ENCODE measurements at places on chromosomes 1 and 21.

- DNase-seq = peak; percentile 43
These were observed 78.4 kb upstream of the GPR88 start for GRCh38 chr1:100459358-100460114.

DNA sequence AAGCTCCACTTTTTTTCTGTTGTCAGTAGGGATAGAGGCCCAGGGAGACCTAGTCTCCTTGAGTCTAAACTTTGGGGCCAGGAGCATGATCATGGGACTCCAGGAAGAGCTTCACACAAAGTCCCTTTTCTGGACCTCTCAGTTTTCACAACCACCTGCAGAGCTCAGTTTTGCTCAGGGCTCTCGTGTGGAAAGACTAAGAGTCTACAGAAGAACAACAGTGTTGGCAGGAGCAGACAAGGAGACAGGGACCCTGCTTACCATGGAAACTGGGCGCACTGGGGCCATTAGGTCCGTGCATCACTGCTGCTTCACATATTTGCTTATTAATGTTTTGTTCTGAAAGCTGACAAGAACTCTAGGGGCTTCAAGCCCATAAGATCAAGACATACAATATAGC lies 63.9 kb upstream of the HSD17B7 start:
- no peak for DNase-seq

DNA sequence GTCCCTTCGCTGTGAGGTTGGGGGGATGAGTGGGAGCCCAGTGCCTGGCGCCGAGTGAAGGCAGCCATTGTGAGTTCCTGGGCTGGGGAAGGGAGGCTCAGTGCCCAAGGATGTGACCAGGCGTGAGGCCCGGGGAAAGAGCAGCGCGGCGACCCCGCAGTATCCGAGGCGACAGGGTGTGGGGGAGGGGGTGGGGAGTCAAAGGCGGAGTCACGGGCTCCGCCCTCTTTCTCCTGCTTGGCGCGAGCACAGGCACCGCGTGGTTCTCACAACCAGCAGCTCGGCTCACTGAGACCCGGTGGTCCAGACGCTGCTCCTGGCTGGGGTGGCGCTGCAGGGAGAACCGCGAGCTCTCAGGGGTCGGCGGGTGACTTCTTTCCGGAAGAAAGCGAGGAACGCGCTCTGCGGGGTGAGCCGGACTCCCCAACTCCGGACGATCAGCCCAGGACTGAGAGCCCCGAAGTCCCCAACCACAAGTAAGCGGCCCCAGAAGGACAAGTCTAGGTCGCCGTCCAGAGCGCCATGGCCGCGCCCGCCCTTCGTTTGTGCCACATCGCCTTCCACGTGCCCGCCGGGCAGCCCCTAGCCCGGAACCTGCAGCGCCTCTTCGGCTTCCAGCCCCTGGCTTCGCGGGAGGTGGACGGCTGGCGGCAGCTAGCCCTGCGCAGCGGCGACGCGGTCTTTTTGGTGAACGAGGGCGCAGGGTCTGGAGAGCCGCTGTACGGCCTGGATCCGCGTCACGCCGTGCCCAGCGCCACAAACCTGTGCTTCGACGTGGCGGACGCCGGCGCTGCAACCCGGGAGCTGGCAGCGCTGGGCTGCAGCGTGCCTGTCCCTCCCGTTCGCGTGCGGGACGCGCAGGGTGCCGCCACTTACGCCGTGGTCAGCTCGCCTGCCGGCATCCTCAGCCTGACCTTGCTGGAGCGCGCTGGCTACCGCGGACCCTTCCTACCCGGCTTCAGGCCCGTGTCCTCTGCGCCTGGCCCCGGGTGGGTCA lies at the start of gene HPDL:
HPDL (plus strand) TSS at position 269 of the 997 bp plus-strand sequence; CDS start at position 523, 254 bp downstream.
- DNase-seq = peak; percentile 68

DNA sequence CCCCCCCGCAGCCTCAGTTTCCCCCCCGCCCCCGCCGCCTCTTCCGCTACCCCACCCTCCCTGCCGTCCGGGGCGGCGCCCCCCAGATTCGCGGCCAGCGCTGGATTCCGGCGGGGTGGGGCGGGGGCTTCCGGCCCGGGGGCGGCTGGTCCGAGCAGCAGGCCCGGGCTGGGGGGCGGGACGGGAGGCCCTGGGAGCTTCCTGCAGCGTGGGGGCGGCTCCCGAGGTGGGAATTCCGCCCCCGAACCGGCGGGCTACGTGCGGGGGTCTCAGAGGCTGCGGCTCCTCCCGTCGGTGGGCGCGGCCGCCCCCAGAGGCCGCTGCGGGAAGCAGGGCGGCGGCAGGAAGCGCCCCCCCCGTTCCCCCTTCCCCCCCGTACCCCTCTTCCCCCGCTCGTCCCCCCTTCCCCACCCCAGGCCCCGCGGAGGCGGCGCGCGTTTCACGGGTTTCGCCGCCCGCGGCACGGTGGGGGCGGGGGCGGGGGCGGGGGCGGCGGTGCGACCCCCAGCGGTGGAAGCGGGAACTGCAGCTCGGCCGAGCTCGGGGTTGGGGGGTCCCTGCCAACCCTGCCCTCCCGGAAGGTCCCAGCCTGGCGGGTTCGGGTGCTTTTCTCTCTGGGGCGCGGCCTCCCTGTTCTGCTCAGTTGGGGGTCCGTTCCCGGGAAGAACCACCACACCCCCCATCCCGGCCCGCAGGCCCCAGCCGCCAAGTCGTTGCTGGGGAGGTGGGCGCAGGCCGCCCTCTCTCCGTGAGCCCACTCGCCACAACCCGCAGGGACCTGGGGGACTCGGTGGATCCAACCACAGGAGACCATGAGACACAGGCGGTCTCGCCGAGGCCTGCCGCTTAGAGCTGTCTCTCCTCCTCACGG lies 76.3 kb downstream of the MORN1 start:
- DNase-seq = peak; percentile 55

GRCh38 chr1:1006305-1007159 lies 6.6 kb upstream of the HES4 start:
- no peak for DNase-seq

GRCh38 chr1:196577386-196577785 lies 30.9 kb downstream of the KCNT2 start:
- DNase-seq = no peak

GRCh38 chr1:226131639-226132038 lies 54.9 kb downstream of the ACBD3 start:
- no peak for DNase-seq

DNA sequence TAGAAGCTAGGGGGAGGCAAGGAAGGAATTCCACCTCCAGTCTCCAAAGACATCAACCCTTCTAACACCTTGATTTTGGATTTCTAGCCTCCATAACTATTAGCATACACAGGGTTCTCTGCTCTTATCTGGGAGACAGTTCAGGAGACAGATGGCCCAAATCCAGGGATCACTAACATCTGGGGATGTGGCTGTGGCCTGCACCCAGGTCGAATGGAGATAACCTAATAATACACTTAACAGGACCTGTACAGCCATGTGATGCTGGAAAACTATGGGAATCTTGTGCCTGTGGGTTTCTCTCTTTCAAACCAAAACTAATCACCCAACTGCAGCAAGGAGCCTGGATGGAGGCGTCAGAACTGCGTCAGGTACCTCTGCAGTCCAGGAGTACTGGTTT lies 47.6 kb downstream of the KIAA0319L start:
- no peak for DNase-seq

DNA sequence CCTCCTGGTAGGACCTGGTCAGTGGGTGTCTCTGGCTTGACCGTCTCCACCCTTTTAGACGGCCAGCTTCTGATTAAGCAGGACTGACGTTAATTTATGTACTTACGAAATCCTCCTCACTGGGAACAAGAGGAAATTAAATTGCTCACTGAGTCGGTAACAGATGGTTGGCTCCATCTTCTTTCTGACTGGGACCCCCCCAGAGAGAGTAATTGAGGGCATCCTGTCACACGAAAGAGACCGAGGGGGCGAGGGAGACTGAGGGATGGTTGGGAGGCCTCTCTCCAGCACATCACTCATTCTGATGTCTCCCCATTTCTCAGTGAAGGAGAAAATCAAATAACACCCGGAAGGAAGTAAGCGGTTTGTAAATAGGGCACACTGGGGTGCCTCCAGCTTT lies 104.8 kb downstream of the OMA1 start:
- DNase-seq = no peak

DNA sequence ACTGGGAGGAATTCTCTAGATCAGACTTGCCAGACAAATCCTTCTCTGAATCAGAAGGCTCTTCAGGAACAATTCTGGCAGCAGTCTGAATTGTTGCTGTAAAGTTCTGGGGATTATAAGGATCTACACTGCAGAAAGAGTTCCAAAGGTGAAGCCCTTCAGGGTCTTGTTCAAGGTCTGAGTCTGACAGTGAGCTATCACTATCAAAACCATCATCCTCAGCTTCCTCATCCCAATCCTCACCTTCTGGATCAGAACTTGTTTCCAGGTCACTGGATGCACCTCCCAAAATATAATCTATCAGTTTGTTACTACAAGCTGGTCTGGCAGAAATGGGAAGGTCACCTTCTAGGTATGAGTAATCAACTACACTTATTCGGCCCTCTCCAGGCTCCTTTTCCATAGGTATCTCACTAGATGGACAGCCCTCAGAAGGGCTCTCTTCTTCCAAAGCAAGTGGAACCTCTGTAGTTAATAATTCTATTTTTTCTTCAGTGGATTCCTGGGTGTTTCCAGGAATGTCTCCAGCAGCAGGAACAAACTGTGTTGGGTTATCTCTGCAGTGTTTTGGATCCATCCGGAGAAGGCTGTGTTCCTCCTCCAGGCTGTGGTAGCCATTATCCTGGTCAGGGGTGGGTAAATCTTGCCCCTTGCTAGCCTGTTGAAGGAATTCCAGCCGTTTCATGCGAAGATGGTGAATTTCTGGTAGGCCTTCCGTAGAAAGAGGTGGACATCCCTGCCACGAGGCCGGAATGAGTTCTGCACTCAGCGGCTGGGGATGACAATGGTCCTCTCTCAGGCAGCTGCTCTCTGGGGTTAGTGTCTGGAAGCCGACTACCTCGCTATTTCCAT lies 1.6 kb downstream of the PPP1R15B start:
- DNase-seq = no peak

GRCh38 chr1:221522529-221522940 lies 219.4 kb downstream of the DUSP10 start:
- no peak for DNase-seq

DNA sequence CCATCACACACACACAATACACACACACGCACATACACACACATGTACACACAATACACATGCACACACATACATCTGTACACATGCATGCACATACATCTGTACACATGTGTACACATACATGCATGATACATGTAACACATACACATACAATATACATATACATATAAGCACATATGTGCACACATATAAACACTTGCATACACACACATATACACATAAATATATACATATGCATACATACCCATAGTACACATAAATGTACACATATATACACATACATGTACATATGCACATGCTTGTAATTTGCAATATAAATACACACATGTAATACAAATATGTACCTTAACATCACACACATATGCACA lies 282.6 kb upstream of the VAMP3 start:
- no peak for DNase-seq

DNA sequence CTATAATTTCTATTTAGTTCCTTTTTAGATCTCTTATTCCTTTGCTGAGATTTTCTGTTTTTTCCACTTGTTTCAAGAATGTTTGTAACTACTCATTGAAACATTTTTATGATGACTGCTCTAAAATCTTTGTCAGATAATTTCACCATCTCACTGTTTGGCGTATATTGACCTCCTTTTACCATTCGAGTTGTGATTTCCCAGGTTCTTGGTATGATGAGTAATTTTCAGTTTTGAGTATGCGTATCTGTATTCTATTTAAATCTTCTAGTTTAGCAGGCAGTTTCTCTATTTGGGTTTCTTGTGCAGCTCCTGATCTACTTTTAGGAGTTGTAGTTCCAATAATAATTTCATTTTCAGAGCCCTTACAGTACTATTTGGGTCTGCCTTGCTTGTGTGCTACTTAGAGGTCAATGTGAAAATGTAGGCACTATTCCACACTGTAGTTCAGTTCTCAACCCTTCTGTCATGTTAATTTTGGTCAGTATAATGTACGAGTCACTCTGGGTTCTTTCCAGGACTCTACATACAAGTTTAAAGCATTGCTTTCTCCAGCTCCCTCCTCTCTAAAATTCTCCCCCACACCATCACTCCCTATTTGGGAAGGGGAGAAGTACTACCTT lies 115.5 kb downstream of the ACBD6 start:
- no peak for DNase-seq

GRCh38 chr1:151516031-151516511 lies 4.9 kb downstream of the CGN start:
- no peak for DNase-seq

DNA sequence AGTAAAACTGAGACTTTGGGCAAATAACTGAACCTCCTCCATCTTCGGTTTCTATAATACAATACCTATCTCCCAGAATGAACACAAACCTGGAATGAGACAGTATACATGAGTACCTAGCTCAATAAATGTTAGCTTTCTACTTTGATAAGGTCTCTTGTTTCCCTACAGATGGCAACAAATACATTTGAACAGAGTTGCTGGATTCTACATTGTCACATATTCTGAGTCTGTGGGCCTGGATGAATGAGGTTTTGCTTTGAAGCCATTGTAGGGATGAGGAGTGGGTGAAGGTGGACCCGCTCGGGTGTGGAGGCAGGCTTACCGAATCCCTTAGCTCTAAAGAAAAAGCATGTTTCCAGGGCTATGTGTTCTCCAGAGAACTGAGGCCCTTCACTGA lies 13.9 kb upstream of the FYB2 start:
- DNase-seq = no peak

DNA sequence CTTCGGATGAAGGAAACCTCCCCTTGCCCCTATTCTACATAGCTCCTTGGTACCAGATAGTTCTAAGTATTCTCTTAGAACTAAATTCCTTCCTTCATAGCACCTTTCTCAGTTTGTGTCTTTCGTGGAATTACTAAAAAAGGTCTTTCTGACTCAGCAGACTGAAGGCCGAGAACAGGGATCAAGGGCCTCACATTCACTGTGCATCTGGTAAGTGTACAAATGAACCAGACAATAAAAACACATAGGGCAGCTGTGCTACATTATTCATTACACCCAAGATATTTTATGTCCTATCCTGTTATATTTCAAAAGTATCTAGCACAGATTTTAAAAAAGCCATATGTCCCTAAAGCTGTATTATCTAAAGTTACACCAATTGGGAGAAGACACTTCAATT lies 62.9 kb upstream of the HP1BP3 start:
- no peak for DNase-seq

- no peak for DNase-seq
These were observed 19.8 kb downstream of the ATP6V1G3 start for GRCh38 chr1:198520524-198521254.

DNA sequence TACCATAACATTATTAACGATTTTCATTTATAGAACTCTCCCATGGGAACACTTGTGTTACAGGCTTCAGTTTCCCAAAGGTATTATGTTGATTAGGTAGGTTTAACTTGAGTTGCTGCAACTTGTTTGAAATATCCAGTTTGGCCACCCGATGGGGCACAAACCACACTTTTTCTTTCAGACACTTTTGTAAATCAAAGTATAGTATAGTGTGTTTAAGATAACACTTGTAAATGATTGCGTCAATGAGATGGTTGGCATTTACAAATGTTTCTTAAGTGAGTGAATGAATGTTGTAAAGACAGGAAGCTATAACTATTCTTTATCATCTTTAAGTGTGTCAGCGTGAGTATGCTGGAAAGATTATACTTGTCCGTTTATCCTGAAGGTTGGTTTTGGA lies 4.3 kb downstream of the XPR1 start:
- no peak for DNase-seq

Measured in stimulated activated CD4-positive, alpha-beta T cell treated with anti-CD3 and anti-CD28 coated beads, TNF-alpha, amount 100 ng/mL, for 1 hour (primary cell).